GM13976 (cell line): ENCODE measurements at places on chromosomes 2 and 18.

- no peak for DNase-seq
Measured at GRCh38 chr2:148957023-148957422, 81.5 kb upstream of the LYPD6B start.

- DNase-seq = peak; percentile 17
Measured at GRCh38 chr2:73266061-73266901, 18.0 kb downstream of the FBXO41 start.

DNA sequence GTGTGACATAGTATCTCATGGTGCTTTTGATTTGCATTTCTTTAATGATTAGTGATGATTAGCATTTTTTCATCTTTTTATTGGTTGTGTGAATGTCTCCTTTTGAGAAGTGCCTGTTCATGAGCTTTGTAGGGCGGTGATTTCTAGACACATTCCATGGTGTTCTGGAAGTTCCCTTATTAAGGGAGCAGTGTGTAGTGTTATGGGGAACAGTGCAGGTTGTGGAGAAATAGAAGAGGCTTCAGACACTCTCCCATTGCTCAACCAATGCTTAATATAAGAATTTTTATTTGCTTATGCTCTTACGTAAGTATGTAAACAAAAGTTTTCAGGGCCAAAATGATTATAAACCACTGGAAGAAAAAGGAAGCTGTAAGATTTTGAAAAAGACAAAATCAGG is 34.7 kb downstream of the MMADHC start:
- DNase-seq = no peak

GRCh38 chr2:197286805-197287595 is 23.6 kb downstream of the ANKRD44 start:
- DNase-seq = peak; percentile 65

DNA sequence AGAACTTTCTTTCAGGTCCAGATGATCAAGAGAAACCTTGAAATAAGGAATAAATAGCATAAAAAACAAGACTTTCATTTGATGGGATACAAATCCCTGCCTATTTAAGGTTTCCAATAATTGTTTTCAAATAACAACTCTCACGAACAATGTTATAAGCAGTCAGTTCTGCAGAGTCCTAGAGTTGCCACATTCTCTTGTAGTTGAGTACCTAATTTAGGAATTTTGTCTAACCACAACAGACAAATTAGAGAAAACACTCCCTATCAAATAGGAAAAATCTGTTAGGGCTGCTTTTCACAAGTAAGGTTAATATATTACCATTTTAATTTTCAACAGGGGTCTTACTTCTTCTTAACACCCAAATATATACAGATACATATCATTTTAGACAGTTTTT is 130.1 kb upstream of the CDH20 start:
- DNase-seq = no peak

GRCh38 chr18:59593291-59593717 is 103.9 kb downstream of the CCBE1 start:
- DNase-seq = no peak

- no peak for DNase-seq
Measured at GRCh38 chr2:191885650-191886049, 38.8 kb upstream of the CAVIN2 start.

GRCh38 chr2:196725882-196726281 is 73.6 kb downstream of the GTF3C3 start:
- no peak for DNase-seq

DNA sequence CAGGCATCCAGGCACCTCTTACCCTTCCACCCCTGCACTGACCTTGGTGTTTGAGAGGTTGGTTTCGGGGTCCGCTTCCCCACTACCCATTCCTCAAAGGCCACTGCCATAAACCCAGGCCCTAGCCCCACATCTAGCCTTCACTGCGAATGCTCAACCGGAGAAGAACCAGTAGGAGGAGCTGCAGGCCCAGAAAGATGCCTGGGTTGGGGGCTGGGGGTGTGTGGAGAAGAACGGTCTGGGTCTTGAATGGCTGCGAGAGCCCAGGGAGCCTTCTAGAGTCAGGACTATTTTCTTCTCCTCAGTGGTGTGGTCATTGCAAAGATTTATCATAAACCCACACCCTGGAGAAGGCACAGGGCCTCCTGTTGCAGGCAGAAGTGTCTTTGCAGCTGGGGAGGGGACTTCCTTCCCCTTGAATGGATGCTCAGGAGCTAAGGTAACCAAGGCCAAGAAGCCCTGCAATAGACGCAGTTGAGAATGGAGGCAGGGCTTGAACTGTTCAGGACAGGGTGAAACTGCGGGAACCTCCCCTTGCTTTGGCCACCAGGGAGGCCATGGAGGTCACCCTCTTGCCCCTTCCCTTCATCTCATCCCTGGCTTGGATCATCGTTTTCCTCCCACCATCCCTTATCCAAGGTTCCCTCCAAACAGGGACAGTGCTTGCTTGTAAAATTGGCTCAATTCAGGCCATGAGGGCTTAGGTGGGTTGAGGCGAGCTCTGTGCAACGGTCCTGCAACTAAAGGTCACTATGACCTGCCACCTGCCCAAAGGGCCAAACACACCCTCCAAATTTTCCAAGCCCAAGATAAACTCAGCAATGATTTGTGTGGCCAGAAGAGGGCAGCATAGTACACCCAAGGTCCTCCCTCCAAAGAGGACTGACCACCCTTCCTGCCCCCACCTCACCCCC is 20.9 kb downstream of the THNSL2 start:
- DNase-seq = peak; percentile 73

DNA sequence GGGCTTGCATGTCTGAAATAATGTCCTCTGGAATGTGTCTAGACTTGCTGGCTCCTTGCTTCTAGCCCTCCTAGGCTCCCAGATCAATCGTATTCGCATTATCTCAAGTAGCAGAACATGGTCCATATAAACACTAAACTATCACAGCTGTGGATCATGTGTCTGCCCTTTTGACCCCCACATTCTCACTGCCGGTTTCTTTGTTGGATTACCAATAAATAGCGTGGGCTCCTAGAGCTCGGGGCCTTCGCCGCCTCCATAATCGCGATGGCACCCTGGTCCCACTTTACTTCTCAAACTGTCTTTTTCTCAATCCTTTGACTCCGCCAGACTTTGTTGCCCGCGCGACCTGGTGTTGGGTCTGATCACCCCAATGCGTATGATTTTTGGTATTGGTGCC is 6.3 kb upstream of the SCYGR8 start:
- DNase-seq = no peak

GRCh38 chr2:203808046-203808750 is 59.4 kb upstream of the CTLA4 start:
- no peak for DNase-seq

DNA sequence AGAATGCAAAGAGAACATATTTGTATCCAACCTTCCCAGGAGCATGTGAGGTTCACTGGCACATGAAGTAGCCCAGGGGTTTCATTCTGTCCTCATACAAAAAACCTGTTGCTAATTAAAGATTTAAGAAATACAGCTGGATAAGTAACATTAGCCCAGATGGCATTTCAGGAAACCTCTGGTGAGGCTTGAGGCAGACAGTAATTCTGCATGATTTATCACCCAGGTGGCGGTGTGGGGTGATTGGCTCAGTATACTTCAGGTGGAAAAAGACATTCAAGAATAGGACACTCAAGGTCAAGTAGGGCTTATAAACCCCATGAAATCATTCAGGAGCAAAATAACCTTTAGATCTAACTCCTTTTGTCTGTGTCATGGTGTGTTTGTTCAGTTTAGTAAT is 237.4 kb downstream of the RNF144A start:
- DNase-seq = no peak

DNA sequence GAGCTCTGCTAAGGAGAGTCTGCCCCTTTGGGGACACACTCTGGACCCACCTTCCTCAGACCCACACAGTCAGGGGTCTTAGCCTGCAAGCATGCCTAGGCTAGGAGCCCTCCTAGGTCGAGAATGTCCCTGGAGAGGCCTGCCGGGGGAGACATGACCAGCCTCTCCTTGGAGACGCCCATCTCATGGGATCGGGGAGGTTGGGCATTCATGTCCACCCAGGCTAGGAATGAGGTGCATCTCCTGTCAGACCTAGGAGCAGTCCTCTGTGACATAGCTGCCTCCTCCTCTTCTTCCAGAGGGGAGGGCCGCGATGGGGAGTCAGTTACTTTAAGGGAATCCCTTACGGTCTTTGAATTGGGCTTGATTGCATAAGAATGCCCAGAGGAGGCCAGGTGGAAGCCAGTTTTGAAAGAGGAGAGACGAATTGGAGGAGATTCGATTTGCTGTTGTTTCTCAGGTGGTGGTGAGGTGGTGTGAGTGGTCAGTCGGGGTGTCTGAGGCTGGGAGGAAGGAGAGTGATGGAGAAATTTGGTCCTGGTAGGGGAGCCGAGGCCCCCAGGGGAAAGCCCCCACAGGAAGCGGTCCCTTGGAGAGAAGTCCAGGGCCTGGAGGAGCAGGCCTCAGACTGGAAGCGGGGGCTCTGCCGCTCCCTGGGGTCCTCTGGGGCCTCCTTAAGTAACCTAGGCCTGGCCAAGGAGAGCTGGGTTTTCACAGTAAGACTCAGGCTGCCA is 241.3 kb downstream of the DYSF start:
- no peak for DNase-seq

DNA sequence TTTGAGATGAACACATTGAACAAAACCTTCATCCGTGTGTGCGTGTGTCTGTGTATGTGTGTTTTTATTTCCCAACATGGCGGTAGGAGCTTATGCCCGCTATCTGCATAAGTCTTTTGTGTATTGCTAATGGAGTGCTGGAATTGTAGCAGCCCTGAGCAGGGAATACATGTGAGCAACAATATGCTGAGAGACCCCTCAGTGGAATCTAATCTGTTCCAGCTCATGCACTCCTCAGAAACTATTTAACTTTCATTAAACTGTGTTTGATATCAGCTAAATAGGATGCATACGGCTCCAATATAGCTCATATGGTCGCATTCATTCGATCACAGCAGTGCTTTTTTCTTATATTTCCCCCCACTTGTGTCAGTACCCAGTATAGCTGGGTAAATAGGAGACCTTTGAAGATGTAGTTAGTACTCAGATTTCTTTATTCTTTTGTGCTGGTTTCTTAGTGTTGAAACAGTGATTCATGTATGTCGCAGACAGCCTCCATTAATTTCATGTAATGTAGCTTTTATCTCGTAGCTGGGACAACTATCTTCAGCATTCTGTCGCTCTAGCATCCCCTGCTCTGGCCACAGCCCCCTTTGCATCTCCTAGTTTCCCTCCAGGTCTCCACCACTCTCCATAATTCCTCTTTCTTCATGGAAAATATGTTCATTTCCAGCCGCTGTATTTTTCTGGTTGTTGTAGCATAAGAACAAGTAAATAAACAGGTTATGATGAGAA is 891.2 kb downstream of the BCL11A start:
- no peak for DNase-seq

DNA sequence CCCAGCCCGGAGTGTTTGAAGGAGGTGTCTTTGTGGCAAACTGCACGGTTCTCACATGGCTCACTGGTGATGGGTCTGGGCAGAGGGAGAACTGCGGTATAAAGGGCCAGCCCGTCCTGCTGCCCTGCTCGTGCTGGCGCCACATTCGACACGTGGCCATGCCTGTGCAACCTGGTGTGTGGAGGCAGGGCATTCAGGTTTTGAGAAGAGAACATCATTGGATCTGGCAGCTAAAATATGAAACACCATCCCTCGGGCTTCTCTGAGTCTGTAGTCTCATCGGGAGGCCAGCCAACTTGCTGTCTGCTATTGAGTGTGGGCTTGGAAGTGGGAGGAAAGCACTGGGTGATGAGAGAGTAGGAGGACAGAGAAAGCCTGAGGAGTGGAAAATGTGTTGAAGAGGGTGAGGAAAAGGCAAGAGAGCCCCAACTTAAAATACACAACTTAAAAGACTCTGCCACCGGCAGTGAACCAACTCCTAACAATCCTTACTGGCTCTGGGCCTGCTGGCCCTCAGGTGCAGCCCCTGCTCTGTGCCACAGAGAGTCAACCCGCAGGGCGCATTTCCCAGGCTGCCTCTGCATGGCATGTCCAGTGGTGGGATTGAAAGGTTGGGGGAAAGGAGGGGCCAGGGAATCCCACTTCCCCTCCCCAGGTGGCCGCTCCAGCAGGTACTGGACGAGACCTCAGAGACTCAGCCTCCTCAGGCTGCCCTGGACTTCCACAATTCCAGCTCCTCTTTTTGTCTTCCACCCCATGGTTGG is 112.7 kb upstream of the DLX2 start:
- no peak for DNase-seq

DNA sequence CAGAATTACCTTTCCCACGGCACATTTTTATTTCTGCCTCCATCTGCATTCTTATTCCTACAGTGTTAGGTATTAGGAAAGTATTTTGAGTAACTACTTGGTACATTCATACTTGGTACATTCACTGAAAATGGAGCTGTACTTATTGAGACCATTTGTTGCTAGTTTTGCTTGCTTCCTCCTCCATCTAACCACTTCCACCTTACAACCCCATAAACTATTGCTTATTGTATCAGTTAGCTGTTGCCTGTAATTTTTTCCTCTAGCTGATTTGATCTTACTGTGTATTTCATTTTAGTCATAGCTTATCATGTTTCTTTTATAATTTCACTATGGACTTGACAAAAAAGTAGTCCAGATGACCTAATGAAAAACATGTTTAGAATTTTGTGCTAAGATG is 50.7 kb downstream of the AFTPH start:
- no peak for DNase-seq

DNA sequence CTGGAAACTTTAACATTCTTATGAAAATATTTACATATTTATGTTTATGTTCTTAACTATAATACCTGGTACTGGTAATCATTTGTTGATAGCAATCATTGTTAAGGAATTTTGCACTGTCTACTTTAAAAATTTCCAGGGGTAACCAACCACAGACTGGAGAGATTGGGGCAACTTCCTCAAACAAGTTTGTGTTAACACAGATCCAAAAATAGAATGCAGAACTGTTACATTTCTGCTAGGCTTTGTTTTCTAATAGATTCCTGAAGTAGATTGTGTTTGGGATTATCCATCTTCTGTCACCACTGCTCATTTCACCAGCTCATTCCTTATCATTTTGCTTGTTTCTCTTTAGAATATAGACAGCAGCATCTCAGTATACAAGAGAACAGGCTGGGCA is 23.7 kb downstream of the RNF125 start:
- DNase-seq = no peak

GRCh38 chr2:45636008-45636407 is 15.5 kb upstream of the PRKCE start:
- DNase-seq = no peak

DNA sequence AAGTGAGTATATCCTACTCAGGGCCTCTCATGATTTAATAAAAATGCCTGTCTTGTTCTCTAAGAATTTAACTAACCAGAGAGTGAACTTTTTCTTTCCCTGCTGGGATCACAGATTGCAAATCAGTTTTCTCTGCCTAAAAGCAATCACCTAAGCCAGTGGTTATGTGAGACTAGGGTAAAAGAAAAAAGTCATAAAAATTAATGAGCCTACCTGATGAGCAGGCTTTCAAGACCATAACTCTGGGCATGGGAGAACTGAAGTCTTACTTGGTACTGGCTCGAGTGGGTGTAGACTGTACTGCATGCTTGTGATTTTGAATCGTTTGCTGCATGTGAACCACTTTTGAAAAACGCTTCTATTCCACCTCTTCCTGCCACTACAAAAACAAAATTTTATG is 1677.0 kb upstream of the LRRTM1 start:
- no peak for DNase-seq

GRCh38 chr18:68769461-68769860 is 28.4 kb upstream of the CCDC102B start:
- no peak for DNase-seq

- no peak for DNase-seq
Measured at GRCh38 chr18:67133669-67134068, 382.9 kb downstream of the DSEL start.
